NCI-H1694 treated with DMSO at 0.1 percent for 48 hours (cell line): ENCODE measurements at places on chromosomes 16 and 17.

DNA sequence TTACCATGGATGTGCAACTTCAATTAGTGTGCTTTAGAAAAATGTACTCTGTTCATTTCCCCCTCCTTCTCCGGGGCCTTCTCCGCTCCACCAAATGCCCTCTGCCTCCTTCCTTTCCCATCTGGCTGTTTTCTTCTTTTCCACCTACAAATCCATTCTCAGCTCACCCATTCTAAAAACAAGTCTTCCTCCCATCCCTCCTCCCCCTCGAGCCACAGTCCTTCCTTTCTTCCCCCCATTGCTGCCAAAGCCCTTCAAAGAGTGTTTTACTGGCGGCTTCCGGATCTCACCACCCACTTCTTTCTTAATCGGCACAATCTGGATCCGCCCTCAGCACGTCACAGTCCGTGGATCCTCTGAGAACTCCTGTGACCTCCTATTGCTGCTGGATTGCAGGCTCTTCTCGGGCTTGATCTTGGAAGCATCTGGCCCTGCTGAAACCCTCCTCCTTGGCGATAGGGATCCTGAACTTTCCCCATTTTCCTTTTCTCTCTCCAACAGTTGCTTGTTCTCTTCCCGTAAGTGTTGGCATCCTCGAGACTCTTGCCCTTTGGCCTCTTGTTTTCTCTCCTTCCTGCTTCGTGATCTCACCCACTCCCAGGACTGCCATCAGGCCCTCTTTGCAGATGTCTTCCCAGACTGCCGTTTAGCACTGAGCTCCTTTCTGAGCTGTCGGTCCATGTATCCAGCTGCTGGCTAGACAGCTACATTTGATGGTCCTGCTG is 36.0 kb upstream of the FBXO47 start:
- no peak for DNase-seq

DNA sequence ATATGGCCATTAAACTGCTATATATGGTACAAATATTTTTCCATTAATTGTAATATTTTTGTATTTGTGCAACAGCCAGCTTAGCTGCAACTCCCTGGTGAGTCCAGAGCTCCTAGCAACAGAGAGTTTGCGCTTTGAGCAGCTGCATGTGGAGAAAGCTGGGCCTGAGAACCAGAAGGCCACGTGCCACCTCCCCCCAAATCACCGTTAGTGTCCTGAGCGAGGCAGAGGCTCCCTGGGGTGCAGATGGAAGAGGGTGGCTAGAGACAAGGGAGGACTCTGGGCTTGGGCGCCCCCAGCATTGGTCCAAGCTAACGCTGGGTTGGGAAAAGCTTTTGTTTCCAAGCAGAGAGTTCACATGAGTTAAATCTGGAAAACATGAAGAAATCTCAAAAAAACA is 41.6 kb downstream of the HSBP1 start:
- no peak for DNase-seq

DNA sequence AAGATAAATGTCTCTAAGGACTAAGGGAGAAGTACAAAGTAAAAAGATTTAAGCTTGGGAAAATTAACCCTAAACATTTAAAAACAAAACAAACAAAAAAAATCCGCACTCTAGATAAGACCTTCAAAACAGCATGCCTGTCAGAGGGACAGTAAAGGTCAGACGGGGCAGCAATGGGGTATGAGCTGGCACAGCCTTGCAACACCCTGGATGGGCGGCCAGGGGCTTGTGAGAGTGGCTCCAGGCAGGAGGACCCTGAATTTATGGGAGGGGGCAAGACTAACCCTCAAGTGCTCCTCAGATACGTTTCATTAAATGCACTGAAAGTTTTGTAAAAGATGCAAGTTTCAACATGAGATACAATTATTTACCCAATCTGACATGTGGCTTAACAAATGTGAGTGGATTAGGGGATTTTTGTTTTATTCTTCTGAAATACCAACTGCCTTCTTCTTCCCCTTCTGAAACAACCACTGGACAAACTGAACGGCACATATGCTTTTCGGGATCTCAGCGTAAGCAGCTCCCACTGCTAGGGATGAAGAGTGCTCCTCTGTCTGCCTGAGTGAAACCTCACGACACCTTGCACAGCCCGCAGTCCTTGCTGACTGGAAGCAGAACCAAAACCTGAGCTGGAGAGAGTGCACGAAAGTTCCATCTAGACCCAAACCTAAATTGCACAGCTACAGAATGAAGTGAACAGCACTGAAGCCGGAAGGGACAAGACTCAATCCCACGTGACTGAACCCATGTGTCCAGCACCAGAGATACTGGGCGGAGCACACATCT is 128.4 kb downstream of the ANKRD11 start:
- DNase-seq, result no peak

GRCh38 chr17:28958820-28959455 is 7.6 kb upstream of the PHF12 start:
- DNase-seq, result no peak

- DNase-seq, result no peak
These were observed 27.5 kb downstream of the ZCCHC14 start for GRCh38 chr16:87465306-87465705.

GRCh38 chr17:58344047-58344790 is 7.8 kb downstream of the SUPT4H1 start:
- no peak for DNase-seq

DNA sequence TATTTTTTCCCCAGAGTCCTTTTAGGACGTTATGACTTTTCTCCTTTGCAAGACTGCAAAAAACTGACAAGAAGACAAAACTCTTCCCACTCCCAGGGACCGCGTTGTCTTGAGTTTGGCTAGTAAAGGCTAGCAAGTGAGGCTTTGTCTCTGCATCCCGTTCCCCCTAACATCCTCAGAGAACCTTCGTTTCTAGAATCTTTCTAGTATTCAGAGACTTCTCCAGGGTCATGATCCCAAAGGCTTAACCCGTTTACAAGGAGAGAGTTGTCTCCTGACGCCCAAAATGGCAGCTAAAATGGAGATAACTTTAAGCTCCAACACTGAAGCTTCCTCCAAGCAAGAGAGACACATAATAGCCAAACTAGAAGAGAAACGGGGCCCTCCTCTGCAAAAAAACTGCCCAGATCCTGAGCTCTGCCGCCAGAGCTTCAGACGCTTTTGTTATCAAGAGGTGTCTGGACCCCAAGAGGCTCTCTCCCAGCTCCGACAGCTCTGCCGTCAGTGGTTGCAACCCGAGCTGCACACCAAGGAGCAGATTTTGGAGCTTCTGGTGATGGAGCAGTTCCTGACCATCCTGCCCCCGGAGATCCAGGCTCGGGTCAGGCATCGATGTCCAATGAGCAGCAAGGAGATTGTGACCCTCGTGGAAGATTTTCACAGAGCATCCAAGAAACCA is 843 bp downstream of the ZNF174 start:
- DNase-seq, result no peak

DNA sequence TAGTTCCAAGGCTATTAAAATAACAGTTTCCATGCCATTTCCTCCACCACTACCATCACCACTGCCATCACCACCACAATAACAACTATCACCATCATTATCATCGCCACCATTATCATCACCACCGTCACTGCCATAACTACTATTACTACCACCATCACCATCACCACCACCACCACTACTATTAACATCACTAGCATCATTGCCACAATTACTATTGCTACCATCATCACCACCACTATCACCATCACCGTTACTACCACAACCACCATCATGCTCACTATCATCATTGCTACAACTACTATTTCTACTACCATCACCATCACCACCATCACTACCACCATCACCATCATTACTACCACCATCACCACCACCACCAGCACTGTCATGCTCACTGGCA is 185.9 kb upstream of the MAF start:
- DNase-seq, result no peak

DNA sequence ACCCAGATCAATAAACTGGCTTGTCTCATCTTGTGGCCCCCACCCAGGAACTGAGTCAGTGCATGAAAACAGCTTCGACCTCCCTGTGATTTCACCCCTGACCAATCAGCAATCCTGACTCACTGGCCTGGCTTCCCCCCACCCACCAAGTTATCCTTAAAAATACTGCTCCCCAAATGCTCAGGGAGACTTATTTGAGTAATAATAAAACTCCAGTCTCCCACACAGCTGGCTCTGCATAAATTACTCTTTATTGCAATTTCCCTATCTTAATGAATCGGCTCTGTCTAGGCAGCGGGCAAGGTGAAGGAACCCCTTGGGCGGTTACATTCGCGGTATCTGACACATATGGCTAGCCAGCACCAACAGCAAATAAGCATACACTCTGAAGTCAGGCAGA is 9.8 kb upstream of the RABEP1 start:
- DNase-seq, result no peak

DNA sequence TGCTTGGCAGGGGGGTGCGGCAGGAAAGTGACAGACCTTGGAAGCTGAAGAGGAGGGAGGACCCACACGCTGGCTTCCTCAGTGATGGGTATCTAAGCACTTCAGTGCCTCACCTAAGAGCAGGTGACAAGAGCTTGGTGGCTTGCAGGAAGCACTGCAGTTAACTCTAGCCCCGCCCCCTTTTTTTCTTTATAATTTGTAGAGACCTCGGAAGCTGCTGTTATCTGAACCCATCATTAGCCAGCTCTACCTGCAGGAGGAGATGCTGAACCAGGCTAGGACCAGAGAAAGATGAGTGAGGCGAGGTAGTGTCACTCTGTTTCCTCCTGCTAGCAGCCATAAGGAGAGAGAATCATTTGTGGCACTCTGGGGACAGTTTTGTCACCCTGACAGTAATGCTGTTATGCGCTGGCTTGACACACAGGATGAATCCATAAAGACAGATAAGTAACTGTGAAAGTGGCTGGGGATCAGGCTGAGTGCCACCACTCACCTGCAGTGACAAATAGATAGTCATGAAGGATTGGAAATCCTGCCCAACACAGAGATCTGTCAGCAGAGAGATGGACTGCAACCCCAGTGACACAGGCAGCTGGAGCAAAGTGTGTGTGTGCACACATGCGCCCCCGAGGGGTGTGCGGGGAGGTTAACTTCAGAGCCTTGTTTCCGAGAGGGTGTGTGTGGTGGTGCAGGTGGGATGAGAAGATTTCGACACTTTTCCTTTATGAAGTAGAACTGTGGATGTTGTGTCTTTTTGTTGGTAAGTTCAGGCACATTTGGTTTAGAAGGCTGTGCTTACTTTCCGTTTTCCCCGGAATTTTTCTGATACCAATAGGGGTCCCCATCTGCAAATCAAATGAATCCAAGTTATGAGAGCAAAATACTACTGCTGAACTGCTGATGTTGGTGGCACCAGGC is 224.0 kb downstream of the IRX3 start:
- DNase-seq, result no peak

DNA sequence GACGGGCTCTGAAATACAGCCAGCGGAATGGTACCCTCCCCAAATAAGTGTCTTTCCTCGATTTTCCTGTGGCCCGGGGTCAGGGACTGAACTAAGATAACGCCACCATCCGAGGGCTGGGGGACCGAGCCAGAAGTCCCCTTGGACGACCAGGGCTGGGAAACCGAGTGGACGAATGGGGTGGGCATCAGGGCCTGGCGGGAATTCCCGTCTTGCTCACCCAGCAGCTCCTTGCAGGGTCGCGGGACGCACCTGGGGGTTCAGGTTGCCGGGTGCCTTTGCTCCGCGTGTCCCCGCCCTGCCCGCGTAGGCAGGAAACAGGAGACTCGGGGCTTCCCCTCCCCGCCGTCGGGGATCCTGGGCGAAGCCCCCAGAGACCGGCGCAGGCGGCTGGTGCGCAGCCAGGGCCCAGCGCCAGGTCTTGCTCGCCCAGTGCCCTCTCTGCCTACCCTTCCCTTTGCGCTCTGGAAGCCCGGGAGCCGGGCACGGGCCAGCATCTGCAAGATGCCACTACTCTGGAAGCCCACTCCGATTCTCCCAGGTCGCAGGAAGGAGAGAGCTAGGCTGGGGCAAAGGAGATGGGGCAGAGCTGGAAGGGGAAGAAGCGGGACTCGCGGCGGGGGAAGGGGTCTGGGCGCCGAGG is 665 bp upstream of the GRIN2C start:
- DNase-seq, result no peak

DNA sequence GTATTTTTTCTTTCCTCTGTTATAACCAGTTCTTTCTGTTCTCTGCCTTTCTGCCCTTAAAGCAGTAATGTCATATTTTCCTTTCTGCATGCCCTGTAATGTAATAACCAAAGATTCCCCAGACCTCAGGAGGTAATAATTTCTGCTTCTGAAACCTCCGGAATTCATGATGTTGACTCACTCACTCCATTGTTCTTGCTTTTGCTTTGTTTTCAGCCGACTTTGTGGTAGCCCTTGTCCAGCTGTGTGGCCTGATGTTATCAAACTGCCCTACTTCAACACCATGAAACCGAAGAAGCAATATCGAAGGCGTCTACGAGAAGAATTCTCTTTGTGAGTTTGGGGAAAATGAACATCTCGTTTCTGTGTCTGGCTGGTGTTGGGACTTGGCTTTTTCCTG is 55.9 kb downstream of the CDK12 start:
- no peak for DNase-seq

- DNase-seq, result no peak
These were observed 41.7 kb downstream of the ESRP2 start for GRCh38 chr16:68194251-68194650.

- no peak for DNase-seq
These were observed 5.5 kb downstream of the TRAF7 start for GRCh38 chr16:2160915-2161551.

DNA sequence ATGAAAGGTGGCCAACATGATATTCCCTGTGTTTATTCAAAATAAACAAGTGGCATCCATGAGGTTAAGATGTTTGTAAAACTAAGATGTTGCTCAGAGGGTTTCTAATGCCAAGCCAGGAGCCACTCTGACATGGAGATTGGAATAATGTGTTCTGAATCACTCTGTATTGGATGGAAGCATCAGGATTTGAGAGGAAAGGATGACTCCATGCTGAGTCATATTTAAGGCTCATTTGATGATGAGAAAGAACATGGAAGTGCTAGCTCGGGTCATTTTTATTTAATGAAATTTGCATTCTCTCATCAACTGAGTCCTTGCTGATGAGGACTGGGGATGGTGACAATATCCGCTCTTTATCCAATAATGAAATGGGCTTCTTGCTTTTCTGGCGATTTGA is 6.2 kb downstream of the VAT1L start:
- DNase-seq, result no peak

DNA sequence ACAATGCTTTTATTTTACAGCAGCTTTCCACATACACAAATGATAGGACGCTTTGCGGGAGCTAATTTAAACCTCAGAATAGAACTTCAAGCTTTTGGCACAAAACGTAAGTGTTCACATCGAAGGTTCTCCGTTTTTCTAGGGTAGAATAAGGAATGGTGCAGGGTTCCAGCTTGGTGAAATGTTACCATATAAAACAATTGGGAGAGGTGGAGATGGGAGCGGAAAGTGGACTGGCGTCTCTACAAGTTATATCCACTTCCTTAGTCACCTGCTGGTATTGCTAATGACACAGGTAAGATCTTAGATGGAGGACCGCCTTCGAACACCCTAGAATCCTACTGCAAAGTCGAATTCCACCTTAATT is 1.7 kb upstream of the NXN start:
- no peak for DNase-seq
